IPS DF 6.9 (cell line): ENCODE measurements at places on chromosomes 16 and 17.

GRCh38 chr17:41610965-41611640, 1.5 kb downstream of the KRT16 start:
- no peak for DNase-seq

DNA sequence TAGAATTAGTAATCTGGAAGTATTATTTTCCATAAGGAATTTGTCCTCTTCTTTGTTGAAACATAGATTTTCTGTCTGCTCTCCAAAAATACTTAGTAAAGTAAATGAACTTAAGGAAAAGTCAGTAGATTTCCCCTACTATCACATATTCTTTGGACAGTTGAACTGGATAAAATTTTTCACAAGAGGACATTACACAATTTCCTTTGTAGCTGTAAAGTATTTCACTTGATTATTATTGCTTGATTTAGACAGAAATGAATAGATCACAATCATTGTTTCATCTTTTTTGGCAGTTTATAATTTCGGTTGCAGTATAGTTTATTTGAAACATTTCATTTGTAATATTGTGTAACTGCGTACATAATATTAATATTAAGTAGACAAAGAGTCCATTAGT, 12.5 kb downstream of the CYB5B start:
- no peak for DNase-seq

GRCh38 chr17:57396511-57396921, 140.2 kb downstream of the MSI2 start:
- no peak for DNase-seq

GRCh38 chr17:1894753-1895339, 65.0 kb downstream of the RPA1 start:
- no peak for DNase-seq

- DNase-seq: no peak
Observed at GRCh38 chr17:49390548-49391324, 23.9 kb downstream of the PHB1 start.

GRCh38 chr17:32658470-32659418, 172.0 kb downstream of the CDK5R1 start:
- no peak for DNase-seq

GRCh38 chr16:85286066-85286831, 174.0 kb upstream of the CIBAR2 start:
- DNase-seq: no peak

GRCh38 chr16:75048530-75048929, 49.7 kb downstream of the ZNRF1 start:
- no peak for DNase-seq

DNA sequence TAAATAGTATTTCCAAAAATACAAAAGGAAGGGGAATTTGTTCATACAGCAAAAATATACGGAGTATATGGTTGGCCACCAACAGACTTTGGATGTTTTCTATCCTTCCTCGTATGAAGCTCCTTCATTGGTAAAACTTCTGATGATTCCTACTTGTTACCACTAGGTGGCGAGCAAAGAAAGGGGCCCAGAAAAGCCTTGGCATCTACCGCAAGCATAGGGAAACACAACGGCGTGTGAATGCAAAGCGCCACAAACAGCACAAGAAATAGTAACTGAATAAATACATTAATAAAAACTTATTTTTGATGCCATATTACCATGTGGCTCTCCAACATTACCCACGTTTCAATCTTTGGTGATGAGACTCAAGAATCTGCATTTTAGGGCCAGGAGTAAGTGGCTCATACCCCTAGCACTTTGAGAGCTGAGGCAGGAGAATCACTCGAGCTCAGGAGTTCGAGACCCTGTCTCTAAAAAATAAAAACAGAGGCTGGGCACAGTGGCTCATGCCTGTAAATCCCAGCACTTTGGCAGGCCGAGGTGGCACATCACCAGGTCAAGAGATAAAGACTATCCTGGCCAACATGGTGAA, 34.5 kb downstream of the YWHAE start:
- peak; percentile 39 for DNase-seq

GRCh38 chr16:85720302-85720637, 30.6 kb downstream of the C16orf74 start:
- DNase-seq: no peak

DNA sequence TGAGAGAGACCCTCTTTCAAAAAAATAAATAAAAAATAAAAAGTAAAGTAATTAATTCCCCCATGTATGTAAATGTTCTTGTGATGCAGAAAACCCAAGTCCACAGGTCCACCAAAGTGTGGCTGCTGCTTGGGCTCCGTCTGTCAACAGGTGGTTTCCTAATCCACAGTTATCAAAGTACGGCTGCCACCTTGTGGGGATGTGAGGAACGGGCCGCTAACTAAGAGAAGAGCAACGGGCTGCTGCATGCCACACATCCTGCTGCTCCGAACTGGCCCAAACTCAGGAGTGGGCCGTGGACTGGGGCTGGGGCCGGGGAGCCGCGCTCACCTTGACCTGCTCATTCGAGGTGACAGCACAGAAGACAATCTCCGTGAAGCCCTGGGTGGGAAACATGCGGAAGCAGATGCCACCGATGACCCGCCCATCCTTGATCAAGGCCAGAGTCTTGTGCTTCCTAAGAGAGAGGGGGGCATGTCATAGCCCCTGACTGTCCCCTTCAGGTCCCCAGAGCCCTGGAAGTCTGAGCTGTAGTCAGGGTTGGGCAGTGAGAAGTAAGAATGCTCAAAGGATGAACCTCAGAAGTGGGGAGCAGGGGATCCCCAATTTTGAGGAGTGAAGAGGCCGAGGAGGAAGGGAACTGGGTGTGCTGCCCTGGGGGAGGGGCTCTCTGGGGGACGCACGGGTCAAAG, 4.3 kb downstream of the KAT2A start:
- no peak for DNase-seq

DNA sequence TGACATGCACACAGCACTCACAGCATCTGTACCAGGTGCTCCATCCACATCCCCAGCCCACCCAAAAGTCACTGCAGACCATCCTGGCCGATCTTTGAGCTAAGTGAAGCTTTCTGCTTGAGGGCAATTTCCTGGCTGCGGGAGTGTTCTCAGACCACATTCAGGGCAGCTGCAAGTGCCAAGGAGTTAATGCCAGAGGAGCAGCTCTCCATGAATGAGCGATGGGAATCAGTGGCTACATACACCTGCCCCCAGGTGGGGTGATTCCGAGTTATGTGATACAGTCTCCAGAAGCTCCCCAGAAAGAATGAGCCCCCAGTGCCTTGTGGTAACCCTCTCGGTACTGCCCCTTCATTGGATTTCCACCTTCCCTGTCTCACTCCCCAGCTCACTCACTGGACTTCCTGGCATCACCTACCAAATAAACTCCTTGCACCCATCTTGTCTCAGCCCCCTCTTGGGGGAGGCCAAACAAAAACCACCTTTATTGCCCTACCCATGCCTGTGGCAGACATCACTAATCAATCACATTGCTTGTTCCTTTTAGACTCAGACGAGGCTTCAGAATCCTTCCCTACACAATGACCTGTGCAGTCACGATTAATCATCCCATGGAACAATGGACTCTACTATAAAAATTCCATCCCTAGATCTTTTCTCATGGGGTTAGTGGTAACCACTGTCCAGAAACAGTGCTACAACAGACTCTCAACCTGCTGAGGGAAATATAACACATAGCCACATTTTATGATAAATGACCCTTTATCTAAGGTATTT, 121.1 kb downstream of the IRX5 start:
- DNase-seq: no peak

DNA sequence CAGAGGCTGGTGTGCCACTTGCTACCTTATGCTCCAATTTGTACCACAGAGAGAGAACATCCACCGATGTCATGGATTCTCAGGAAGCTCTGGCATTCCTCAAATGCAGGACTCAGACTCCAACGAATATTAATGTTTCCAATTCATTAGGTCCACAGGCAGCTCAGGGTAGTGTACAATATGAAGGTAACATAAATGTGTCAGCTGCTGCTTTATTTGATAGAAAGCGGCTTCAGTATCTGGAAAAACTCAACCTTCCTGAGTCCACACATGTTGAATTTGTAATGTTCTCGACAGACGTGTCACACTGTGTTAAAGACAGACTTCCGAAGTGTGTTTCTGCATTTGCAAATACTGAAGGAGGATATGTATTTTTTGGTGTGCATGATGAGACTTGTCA, 16.1 kb downstream of the SLFN5 start:
- no peak for DNase-seq

DNA sequence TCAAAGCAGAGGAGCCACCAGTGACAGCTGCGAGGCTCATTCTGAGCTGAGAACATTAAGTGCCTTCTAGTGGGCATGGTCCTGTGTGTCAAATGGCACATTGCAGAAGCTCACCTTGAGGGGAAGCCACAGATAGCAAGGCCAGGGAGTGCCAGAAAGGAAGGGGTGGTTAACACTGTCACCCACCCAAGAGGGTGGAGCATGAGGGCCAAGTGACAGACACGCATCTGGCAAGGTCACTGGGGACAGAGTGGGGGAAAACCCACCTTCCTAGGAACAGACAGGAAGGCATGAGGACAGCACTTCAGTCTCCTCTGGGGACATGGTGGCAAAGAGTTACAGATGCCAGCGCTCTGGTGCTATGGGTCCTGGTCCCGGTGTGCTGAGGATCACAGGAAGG, 22.1 kb downstream of the NUBP1 start:
- DNase-seq: no peak

DNA sequence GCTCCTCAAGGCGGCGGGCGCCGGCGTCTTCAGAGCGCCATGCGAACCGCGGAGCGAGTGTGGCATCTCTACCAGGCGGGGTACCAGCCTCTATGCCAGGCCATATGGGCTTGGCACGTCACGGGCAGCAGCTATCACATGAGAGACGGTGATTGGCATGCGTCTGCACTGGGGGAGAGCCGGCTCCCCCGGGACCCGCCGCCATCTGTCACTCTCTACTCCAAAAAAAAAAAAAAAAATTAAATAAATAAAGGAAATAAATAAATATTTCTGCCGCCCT, at the start of gene NEUROD2:
TSS of gene NEUROD2 (minus strand) at position 70 of the 280 bp plus-strand sequence. CDS start 1,321 bp downstream, outside the sequence.
- DNase-seq: no peak

DNA sequence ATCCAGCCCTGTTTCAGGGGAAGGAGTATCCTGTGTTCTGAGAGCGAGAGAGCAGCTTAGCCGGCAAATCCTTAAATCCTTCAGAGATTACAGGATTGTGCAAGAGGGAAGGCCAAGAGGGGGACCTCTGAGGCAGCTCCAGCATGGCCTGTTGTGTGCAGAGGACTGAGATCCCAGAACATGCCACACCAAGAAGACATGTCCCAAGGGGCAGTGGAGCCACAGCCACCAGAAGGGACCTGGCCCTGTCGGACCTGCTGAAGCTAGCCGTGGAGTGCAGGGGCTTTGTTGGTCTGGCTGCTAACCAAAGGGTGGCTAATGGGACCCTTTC, 1.6 kb upstream of the MRC2 start:
- DNase-seq: no peak

GRCh38 chr17:65953316-65954147, 238.4 kb downstream of the CEP112 start:
- DNase-seq: no peak

DNA sequence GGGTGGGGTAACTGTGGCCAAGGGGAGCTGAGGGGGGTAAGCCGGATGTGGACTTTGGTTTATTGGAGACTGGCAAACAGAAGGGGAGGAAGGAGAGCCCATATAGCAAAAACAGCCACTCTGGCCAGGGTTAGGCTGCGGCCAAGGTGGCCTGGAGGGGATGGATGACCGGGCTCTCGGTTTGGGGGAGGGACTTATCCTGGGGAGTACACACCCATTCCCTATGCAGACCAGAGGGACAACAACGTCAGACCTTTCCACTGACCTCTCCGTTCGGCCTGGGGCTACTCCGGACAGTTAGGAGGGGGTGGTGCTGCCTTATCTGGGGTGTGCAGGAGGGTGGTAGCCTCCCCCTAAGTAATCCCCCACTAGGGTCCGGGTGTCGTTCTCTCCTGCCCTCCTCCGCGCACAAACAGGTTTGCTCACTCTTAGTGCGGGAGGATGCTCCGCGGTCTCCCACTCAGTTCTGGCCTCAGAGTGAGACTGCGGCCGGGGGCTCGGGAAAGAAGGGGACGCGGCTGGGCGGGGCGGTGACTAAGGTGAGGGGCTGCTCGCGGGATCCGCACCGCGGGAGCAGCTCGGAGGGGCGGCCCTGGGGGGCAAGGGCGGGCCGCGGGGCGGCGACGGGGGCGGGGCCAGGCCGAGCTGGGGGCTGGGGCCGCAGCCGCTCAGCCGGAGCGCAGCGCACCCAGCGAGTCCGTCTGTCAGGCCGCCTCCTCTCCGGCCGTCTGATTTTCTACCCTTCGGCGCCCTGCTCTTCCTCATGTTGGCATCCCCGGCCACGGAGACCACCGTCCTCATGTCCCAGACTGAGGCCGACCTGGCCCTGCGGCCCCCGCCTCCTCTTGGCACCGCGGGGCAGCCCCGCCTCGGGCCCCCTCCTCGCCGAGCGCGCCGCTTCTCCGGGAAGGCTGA, at the start of gene WNK4:
TSS of gene WNK4 (plus strand) at position 675 of the 915 bp plus-strand sequence. CDS start at position 764, 89 bp downstream.
- DNase-seq: no peak

DNA sequence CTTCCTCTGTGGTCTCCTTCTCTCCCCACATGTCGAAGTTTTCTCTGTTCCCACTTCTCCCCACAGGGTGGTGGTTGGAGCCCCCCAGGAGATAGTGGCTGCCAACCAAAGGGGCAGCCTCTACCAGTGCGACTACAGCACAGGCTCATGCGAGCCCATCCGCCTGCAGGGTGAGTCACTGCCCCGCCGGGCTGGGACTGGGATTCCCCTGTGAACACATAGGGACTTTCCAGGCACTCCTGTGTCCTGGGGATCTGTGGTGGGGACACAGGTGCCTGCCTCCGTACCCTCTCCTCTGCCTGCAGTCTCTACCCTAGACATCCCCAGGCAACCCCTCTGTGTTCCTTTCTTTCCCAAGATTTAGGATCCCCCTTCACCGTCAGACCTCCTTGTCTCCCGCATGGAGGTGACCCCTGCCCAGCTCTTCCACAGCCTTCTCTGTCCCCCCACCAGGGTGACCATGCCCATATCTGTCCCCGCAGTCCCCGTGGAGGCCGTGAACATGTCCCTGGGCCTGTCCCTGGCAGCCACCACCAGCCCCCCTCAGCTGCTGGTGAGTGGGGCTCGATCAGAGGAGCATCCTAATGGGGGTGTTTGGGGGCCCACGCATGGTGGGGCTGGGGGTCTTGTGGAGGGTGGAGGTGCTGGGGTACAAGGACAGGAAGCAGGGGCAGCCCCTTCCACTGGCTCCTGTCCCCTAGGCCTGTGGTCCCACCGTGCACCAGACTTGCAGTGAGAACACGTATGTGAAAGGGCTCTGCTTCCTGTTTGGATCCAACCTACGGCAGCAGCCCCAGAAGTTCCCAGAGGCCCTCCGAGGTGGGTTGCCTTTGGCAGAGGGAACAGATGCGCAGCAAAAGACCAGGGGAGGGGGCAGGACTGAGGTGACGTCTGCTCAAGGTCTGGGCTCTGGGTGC, 5.8 kb downstream of the ITGAM start:
- DNase-seq: no peak

DNA sequence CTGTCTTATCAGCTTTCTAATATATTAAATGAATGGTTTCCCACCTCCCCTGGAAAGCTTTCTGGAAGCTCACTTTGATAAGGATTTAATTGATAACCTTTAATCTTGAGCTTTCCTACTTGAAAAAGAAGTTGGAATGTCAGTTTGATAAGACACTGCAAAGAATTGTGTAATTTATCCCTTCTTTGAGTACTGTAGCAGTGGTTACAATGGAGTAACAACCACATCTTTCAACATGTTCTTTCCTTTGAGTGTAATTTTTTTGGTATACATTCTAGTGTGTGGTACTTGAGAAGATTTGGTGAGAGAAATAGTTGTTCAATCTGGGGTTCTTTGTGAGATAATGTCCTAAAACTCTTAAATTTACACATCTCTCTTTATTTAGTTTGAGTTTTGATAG, 43.4 kb downstream of the CPD start:
- DNase-seq: no peak

- DNase-seq: no peak
Observed at GRCh38 chr17:68711858-68712257, 110.7 kb upstream of the FAM20A start.

- no peak for DNase-seq
Observed at GRCh38 chr17:41959030-41959335, 7.6 kb upstream of the CNP start.
